NAMALWA (cell line): ENCODE measurements at places on chromosomes 7 and 10.

GRCh38 chr10:70459061-70459773, 17.7 kb upstream of the NODAL start:
- no peak for DNase-seq

GRCh38 chr10:110512461-110513187, 14.9 kb downstream of the DUSP5 start:
- no peak for DNase-seq

DNA sequence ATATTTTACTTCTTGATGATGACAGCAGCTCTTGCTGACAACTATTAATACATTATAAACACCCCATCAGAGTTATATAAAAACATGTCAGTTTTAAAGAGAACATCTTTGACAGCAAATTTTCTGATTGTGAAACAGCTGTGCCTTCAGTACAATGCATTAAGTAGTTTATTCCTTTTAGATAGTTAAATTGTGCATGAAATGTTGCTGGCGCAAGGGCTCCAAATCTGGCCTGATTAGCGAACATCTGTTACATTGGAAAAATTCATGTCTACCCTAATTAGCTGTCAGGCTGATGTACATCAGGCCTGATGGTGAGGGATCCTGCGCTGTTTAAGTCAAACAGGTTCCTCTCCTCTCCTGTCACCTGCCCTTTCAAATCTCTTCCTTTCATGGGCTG, 171.9 kb upstream of the SP8 start:
- no peak for DNase-seq

DNA sequence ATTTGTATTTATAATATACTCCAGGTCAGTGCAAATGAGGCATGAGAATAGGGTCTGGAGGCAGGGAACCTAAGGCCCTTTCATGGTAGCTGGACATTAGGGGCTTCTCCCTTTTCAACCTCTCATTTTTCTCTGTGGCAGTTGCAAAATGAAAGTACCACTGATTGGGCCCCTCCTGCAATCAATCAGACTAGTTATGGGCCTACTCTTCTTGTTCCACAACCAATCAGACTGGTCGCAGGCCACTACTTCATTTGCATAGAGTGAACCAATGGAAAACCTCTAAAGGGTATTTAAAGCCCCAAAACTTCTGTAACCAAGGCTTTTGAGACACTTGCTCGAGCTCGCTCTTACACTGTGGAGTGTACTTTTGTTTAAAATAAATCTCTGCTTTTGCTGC, 10.0 kb upstream of the PRPS1L1 start:
- DNase-seq, result peak; percentile 20

DNA sequence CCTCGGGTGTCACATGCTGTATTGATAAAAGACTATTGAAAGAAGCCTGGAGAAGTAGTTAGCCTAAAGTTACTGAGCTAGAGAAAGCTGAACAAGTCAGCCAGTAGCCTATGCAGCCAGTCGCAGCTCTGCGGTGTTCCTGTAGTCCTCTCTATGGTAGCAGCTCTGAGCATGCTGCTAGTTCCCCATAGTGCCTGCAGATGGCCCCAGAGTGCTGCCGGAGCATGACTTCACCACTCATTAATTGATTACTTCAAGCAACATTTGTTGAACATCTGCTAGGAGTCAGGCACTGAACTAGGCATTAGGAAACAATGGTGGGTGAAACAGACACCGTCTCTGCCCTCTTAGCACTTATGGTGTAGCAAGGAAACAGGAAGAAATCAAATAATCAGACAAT, 422.7 kb downstream of the SORCS3 start:
- DNase-seq, result peak; percentile 47

- no peak for DNase-seq
Observed at GRCh38 chr7:142328551-142328950, 70.7 kb upstream of the PRSS58 start.

DNA sequence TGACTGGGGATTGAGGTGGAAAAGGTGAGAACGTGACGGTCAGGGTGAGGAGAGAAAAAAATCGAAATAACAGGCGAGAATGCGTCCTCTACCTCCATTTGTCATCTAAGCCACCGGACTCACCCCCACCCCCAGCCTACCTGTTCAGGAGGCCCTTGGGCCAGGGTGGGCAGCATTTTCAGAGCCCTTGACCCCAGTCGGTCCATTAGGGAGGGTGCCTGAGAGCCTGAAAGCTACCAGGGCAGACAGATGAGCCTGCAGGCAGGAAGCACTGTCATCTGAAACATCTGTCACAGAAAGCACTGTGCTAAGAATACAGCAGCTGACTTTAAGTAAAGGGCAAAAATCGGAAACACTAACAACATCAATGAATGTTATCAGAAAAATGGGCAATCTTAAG, 47.0 kb downstream of the MAD1L1 start:
- DNase-seq, result no peak

DNA sequence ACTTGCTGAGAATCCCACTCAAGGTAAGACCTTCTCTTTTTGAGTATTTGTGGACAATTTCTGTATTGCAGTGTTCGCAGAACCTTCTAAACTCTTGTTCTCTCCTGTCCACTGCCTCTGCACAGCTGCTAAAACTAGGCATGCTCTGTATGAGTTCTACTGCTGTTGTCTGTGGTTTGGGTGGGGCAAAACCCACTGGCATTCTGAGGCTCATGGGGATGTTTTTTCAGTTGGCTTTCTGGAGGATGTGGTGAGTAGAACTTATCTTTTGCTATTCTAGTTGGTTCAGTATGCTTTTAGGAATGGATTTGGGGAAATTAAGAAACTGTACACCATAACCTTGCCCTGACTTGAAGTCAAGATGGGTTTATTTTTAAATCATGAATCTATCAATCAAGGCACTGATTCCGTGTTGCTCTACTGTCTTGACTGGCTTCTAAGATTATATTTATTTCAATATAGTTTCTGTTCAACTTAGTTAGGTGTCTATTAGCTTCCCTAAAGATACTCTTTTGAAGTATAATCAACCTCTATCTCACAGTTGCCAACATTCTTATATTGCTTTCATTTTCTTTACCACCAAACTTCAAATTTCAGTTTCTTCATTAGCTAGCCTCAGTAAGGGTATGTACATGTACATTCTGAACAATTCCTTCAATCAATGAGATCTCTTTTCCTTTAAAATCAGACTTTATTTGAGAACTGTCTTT, 25.0 kb upstream of the C1GALT1 start:
- peak; percentile 83 for DNase-seq

GRCh38 chr10:4068629-4069028, 283.6 kb upstream of the KLF6 start:
- no peak for DNase-seq

GRCh38 chr7:25669961-25670841, 441.9 kb upstream of the NPVF start:
- no peak for DNase-seq

DNA sequence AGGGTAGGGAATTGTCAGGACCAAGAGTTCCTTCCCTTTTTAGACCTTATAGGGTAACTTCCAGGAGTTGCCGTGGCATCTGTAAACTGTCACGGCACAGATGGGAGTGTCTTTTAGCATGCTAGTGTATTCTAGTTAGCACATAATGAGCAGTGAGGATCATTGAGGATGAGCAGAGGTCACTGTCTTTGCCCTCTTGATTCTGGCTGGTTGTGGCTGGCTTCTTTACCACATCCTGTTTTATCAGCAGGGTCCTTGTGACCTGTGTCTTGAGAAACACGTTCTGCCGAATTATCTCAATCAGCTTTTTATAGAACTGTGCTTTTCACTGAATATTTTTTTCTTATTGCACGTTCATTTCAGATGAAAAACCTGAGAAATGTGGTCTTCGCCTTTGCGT, 41.5 kb downstream of the MINPP1 start:
- no peak for DNase-seq

DNA sequence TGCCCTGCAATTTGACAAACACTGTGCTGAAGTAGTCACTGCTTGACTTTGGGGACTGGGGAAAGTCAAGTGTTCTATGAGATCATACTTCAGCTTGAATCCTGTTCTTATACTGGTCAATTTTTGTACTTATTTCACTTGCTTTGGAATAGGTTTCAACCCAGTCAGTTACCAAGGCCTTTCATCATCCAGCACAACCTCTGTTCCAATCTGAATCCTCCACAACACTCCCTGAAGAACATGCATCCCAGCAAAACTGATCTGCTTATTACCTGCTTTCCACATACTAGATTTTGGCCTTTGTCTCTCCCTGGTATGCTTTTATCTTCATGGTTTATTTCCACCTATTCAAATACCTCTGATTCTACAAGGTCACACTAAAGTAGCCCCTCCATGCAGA, 29.5 kb downstream of the DPY19L1 start:
- DNase-seq, result no peak

GRCh38 chr7:68925241-68925640, 673.0 kb upstream of the AUTS2 start:
- no peak for DNase-seq

DNA sequence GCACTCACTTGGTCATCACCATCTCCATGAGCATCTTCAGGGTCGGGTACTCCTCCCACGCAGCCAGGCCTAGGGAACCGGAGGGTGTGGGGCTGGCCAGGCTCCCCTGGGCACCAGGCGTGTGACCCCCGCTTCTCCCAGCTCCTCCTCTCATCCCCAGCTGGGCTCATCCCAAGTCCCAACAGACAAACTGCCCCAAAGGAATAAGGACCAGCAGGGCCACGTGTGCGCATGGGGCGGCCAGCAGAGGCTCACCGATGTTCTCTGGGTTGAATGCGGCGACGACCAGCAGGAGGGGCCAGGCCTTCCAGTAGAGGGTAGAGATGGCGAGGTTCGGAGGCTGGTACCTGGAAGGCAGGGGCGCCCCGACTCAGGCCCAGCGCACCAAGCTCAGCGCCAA, 14.9 kb downstream of the INTS1 start:
- no peak for DNase-seq

GRCh38 chr10:124554085-124554858, 92.6 kb downstream of the LHPP start:
- DNase-seq, result no peak

DNA sequence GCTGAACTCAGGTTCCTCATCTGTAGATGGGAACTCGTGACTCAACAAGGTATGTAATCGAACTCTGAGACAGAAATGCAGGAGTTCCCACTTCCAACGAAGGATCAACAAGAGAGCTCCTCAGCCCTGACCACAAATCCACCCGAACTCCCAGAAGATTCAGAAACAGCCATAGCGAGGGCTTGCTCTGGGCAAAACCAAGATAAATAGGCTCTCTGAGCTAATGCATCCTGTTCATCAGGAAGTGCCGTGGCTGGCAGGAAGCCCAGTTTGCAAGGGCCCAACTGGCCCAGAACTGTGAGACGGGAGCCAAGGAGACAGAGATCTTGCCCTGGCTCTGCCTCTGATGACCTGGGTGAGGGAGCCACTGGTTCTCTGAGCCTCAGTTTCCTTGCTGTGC, 141.7 kb upstream of the PFKP start:
- DNase-seq, result no peak

DNA sequence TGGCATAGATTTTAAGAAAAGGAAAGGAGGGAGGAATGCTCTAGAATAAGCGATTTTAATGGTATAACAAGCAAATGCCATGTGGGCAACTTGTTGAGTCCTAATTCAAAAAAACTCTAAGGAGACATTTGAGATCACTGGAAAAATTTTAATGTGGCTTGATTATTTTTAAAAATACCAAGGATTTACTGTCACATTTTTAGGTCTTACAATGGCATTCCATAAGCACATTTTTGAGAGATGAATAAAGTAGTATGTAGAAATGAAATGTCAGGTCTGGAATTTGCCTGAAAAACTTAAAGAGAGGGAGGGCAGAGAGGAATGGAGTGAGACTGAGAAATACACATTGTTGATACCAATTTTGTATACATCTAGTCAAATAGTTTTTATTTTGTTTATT, 20.3 kb downstream of the NCAPG2 start:
- DNase-seq, result no peak

DNA sequence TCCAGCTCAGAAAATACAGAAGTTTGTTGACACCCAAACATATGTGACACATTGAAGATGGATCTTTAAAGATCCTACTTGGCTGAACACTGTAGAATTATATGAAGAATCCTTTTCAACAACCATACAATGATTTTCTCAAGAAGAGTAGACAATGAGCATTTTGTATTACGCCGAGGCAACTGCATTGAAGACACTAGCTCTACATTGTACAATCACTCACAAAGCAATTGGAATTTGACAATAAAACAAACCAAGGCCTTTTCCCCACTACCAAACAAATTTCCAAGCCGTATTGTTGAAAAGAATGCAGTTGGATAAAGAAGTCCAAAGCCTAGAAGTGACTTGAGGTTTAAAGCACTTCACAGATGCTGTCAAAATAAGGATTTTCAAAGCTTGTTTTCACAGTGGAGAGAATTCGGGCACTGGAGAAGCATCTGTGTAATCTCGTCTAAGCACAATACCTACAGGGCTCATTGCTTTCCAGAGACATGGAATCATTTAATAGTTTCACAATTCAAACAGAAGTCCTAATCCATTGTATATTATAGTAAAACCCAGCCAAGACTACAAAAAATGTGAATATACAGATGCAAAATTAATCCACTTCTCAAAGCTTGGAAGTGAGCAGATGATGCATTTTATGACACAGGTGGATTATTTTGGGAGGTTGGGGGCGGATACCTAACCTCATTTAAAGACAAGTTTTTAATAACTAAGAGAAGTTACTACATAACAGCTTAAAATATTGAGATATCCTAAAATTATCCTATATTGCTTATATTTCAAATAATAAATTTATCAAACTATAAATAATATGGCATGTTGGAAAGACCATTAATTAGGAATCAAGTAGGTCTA, 78.6 kb downstream of the SORCS1 start:
- DNase-seq, result no peak

GRCh38 chr10:90222372-90222771, 521.0 kb downstream of the KIF20B start:
- DNase-seq, result no peak

GRCh38 chr10:63456437-63457210, 9.2 kb downstream of the JMJD1C start:
- no peak for DNase-seq

GRCh38 chr10:116817780-116818343, 31.4 kb upstream of the ENO4 start:
- DNase-seq, result no peak

DNA sequence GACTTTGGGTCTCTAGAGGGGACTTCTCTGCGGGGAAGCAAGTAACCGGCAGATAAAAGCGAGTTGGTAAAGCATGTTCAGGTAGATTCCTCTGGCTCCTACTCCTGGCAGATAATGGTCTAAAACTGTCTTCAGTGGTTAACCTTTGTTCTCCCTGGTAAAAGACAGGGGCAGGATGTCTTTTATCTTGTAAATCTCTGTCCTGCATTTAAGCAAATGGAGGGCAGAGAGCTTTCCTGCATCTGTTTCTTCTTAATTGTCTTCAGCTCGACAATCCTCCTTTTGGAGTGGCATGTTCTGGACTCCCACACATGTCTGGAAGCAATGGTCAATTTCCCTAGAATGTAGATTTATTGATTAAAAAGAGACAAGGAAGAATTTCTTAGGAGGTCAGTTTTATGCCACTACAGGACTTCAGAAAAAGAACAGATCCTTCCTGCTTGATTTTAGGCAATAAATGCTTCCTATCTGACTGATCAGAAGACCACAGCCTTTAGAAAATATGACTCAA, 16.6 kb downstream of the C7orf33 start:
- no peak for DNase-seq

DNA sequence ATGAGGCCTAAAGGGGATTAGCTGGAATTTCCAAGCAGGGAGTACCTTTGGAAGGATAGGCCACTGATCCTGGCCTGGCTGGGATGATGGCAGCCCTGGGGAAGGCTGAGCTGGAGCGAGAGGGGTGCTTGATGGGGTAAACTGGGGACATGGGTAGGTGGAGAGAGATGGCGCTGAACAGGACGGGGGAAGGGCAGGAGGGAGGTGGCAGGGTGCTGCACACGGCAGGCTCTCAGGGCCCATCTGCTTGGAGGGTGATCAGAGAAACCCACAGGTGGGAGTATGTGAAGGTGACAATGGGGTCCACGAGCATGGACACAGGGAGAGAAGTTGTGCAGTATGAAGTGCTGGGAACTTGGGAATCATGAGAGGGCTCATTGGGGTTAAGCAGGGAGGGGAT, 10.3 kb downstream of the MAT1A start:
- DNase-seq, result no peak
